ENCODE measurements at places on chromosomes 5 and 9. TPM values are rescaled to one million over a fixed set of nuclear protein-coding genes. Genes with fewer than 3 reads are reported as not detected.

The TMEM174 gene
- not detected for total RNA-seq

The LVRN gene
- total RNA-seq = 1.5 TPM

The SH3GLB2 gene
- 41.8 TPM for total RNA-seq

The BAAT gene
- under 0.01 TPM for total RNA-seq

The SHB gene
- 11.3 TPM for total RNA-seq

The RARS1 gene
- 120 TPM for total RNA-seq

The NANS gene
- 13.5 TPM for total RNA-seq

The TMOD1 gene
- 27.5 TPM for total RNA-seq

Data from temporal lobe (tissue), 4 donors.